ENCODE measurements at places on chromosomes 3 and 15.

GRCh38 chr15:29220852-29221251, 48.8 kb downstream of the NSMCE3 start:
- no peak for DNase-seq

DNA sequence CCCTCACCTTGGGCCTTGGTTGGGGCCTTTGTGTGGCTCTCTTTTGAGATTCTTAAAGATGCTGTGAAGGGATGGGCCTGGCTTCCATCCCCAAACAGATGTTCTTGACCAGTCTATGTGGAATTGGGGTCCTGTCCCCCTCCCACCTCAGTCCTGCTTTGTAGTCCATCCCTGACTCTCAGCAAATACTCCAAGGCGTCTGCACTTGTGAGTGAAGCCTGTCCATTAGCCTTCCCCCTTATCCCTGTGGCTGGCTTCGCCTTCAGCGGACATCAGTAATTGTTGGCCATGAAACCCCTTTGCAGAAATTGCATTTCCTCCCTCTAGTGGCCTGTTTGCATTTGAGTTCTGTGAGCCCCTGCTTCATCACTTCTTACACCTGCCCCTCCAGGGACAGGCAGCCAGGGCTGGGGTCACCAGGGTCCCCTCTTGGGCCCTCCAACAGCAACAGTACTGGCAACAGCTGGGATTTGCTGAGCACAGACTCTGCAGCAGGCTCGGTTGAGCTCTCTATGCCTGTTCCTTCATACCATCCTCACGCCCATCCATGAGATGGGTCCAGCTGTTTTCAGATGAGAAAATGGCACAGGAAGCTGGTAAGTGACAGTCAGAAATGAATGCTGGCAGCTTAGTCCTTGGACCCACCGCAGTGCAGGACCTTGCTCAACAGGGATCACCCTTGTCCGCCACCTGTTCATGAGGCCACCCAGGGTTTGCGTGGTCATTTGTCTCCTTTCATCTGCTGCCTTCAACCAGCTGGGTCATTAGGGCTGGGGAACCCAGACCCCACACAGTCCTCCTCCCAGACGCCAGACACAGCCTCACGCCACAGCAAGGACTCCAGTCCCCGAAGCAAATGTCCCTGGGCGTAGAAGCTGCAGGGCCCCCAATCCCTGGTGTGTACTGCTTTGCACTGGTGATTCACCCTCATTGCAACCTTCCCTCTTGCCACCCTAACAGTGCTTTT, 8.9 kb upstream of the LRRK1 start:
- DNase-seq: no peak

- DNase-seq: no peak
Observed at GRCh38 chr3:161893972-161894371, 397.4 kb downstream of the OTOL1 start.

DNA sequence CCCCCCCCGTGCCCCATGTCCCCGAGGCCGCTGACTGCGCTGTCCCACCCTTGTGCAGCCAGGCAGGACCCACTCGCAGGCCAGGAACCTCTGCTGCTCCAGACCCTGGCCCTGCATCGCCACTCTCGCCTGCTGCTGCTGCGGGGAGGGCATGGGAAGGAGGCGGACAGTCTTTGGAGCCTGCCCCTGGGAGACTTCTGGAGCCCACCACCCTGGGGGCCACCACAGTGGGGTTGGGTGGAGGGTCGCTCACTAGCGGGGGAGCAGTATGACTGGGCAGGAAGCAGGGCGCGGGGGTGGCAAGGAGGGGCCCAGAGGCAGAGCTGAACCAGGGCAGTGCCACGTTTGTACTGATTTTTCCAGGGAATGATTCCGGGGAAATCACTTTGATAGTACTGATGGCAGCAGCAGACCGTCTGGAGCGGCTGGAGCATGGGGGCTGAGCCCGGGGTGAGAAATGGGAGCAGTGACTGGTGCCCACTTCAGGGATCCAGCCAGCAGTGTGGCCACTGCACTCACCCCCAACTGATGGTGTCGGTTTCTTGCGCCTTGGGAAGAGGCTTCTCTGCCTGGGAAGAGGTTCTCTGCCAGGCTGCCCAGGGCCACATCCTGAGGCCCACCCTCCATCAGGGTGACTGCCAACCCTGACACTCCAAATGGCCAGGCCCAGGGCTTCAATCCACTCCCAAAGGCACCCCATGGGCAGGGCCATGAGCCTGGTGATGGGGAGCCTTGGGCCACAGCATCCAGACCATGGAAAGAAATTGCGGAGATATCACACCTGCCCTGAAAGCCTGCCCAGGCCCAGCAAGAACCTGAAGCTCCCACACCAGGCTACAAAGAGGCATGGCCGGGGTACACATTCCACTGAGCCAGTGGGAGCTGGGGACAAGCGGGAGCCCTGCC, 53.7 kb downstream of the LSAMP start:
- DNase-seq: no peak

GRCh38 chr15:67240235-67241131, 14.0 kb downstream of the AAGAB start:
- no peak for DNase-seq

GRCh38 chr15:26974120-26974780, 3.3 kb downstream of the GABRG3 start:
- no peak for DNase-seq

DNA sequence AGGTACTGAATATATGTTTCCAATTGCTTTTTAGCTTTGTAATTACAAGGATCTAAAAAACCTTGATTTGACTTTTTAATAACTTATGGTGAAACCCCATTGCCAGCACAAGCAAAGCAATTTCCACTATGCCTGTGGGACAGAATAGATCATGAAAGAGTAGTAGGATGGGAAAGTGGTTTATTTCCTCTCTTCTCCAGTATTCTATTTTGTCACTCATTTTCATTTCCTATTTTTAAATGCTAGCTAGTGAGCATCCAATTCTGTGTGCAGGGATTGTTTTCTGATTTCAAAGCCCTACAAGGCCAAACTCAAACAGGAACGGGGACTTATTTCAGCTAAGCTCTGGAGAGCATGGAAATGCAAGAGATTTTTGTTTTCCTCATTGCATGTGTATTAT, 132.0 kb upstream of the TGFBR2 start:
- DNase-seq: no peak

DNA sequence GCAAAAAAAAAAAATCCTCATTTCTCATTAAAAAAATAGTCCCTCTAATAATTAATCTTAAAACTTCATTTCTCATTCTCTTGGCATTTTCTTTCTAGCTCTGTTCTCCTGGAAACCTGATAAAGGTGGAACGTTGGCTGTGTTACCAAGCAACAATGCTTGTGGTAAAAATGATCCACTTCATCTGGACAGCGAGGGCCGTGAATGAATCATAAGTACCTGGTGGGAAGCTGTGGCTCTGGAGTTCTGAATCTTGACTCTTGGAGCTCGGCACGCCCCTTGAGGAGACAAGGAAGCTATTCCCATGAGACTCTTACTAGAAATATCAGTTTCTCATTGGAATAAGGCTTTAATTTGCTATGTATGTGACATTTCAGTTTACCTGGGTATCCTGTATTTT, 32.5 kb downstream of the BCL2L10 start:
- no peak for DNase-seq

- DNase-seq: no peak
Observed at GRCh38 chr3:2041931-2042330, 56.7 kb upstream of the CNTN4 start.

DNA sequence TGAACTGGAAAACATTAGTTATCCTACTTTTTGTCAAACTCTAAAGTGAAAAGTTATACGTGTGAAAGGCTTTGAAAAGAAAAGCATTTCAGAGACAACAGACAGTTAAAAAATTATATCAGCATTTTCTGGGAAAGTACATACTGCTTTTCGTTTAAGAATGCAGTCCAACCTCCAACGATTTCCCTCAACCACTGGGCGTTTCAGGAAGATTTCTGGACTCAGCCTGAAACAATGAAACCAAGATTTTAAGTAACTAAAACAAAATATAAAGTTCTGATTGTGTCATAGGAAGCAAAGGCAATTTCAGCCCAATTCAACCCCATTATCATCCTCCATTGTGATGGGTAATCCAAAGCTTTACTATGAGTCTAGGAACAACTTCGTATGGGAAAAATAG, 110.7 kb downstream of the PLD1 start:
- no peak for DNase-seq
